GM12864 (cell line): ENCODE measurements at places on chromosomes 4 and X.
A peak's percentile ranks its signal among the peaks of the same experiment; 100 is the strongest.

GRCh38 chr4:100461807-100462605 lies 55.8 kb downstream of the EMCN start:
- DNase-seq = no peak

DNA sequence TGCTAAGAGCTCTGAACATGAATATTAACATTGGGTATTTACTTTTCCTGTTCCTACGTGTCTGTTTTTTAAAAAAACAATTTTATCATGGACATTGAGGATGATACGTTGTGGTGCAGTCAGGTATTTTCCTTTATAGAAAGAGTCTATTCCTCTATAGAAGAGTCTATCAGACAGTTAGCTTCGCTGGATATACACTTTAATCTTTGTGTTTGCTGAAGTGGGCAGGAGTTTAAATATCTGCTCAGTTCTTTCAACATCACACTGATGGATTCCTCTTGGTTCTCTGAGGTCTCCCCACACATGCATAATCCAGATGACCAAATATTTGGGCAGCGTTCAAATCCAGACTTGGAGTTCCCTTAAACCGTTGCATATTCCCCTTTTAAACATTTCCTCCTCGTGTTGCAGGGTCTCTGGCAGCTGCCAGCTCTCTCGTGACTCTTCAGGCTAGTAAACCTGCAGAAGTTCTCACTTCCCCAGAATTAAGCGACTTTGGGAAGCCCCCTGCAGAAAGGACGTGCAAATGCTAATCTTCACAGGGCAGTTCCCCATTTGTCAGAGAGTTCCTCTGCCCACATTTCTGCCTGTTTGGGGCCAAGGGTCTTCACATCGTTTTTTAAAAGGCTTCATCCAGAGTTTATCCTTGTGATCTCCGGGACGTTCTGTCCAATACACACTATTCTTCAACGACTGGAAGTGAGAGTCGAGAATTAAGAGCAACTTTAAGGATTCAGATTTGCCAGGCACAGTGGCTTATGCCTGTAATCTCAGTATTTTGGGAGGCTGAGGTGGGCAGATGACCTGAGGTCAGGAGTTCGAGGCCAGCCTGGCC lies 20.5 kb upstream of the DHRSX start:
- peak; percentile 78 for DNase-seq

GRCh38 chr4:58368221-58368620 lies 1258.0 kb upstream of the IGFBP7 start:
- DNase-seq = no peak

GRCh38 chr4:113145519-113146291 lies 96.3 kb downstream of the ANK2 start:
- no peak for DNase-seq

DNA sequence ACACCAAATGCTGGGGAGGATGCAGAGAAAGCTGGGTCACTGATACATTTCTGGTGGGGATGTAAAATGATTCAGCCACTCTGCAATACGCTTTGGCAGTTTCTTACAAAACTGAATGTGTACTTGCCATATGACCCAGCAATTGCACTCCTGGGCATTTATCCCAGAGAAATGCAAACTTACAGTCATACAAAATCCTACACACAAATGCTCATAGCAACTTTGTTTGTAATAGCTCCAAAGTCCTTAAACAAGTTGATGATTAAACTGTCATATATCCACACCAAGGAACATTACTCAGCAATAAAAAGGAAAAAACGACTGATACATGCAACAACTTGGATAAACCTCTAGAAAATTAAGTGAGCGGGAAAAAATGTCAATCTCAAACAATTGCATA lies 12.3 kb downstream of the MID1 start:
- no peak for DNase-seq

DNA sequence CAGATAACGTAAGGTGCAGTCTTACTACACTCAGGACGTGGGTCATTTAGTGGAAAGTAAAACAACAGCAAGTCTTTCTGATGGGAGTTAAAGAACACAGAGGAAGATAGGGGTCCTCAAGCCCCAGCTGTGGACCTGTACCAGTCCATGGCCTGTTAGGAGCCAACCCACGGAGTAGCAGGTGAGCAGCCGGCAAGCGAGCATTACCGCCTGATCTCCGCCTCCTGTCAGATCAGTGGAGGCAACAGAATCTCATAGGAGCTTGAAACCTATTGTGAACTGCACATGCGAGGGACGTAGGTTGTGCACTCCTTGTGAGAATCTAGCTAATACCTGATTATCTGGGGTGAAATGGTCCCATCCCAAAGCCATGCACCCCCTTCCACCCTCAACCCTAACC lies 1180.8 kb downstream of the FSTL5 start:
- no peak for DNase-seq

DNA sequence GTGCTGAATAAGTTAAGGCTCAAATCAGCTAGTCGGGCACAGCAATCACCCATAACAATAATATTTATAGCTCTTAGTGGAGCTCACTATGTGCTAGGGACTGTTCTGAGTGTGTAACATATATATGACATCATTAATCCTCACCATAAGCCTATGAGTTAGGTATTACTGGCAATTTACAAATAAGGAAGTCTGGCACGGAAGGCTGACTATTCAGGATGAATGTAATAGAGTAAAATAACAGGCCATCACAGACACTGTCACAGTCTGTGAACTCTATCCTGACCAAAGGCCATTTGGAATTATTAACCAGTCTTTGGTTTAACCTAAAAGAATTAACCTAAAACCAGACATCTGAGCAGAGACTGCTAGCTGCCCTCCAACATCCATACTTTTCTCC lies 119.3 kb downstream of the C4orf51 start:
- no peak for DNase-seq

DNA sequence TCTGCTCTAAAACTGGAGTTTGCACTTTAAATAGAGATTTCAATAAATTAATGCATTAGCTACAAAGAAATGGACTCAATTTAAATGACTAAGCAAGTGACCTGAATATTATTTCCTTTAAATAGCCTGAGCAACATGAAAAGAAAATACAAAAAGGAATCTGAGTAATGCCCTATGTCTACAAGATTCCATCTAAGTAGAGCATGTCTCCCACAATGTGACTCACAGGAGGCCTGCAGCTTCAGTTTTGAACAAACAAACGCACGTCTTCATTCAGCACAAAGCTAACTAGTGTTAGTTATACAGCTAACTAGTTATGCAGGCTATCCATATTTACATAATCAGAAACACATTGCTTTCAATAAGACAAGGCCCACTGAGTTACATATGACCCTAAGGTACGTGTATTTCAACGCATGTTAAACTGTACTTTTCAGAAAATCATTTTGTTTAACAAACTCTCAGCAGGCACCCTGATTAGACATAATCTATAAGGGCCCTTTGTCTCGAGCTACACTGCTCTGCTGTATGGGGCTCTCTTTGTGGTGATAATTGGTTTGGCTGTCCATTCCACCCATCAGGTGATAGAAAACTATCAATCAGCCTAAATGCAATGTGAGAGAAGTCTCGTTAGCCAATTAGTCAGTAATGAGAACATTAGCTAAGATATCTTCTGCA lies 116.5 kb downstream of the MAML3 start:
- no peak for DNase-seq

DNA sequence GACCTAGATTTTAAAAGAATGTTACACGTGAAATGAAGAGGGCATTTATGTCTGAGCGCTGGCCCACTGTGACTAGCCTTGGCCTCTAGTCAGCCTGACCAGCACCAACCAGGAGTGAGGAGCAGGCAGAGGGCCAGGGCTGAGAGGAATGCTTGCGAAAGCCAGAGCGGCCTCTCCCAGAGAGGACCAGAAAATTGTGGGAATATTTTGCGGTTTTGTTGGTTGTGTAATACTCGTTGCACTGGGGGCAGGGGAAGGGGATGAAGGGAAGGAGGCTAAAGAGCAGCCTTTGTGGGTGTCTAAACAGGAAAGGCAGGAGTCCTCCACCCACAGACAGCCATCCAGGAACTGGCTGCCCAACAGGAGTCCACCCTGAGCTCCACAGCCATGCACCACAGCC lies 3.8 kb downstream of the GABRE start:
- no peak for DNase-seq

DNA sequence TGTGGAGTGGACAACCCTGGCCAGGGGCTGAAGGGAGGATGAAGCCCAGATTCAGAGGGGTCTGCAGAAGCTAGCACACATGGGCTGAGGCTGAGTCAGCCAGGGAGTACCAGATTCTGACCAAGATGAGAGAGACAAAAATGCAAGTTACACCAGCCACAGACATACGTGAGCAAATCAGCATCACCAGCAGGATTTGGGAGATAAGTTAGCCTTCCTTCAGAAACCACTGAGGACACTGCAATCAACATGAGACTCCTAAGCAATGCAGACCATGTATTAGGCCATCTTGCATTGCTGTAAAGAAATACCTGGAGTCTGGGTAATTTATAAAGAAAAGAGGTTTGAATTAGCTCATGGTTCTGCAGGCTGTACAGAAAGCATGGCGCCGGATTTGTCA lies 57.0 kb upstream of the PAGE5 start:
- DNase-seq = no peak

- DNase-seq = no peak
Observed at GRCh38 chr4:169404960-169405359, 134.2 kb upstream of the SH3RF1 start.

- DNase-seq = no peak
Observed at GRCh38 chr4:123404533-123404932, 7.9 kb downstream of the SPRY1 start.

- no peak for DNase-seq
Observed at GRCh38 chrX:153889123-153889522, 3.1 kb upstream of the L1CAM start.

GRCh38 chr4:71133491-71133890 lies 140.0 kb downstream of the DCK start:
- no peak for DNase-seq

GRCh38 chr4:103074744-103075434 lies 1.7 kb downstream of the SLC9B2 start:
- no peak for DNase-seq

- no peak for DNase-seq
Observed at GRCh38 chrX:74117962-74118902, 185.7 kb upstream of the ZCCHC13 start.

GRCh38 chrX:15815779-15816437 lies 25.6 kb downstream of the ZRSR2 start:
- peak; percentile 21 for DNase-seq

GRCh38 chrX:134249241-134249640 lies 12.3 kb downstream of the CCDC160 start:
- no peak for DNase-seq

GRCh38 chrX:101676571-101676970 lies 16.9 kb upstream of the ARMCX2 start:
- DNase-seq = no peak

- no peak for DNase-seq
Observed at GRCh38 chr4:73187325-73187724, 71.3 kb downstream of the ANKRD17 start.

- no peak for DNase-seq
Observed at GRCh38 chrX:33434256-33435092, 223.1 kb upstream of the DMD start.

DNA sequence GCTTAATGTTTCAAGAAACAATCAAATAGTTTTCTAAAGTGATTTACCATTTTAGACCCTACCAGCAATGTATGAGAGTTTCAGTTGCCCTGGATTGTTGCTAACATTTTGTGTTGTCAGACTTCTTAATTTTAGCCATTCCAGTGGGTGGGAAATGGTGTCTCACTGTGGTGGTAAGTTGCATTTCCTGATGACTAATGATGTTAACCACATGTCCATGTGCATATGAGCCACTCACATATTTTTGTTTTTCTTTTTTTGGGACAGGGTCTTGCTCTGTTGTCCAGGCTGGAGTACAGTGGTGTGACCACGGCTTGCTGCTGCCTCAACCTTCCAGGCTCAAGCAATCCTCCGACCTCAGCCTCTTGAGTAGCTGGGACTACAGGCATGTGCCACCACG lies 48.3 kb downstream of the MED28 start:
- DNase-seq = no peak

- no peak for DNase-seq
Observed at GRCh38 chrX:106621836-106622235, 10.1 kb downstream of the RADX start.

DNA sequence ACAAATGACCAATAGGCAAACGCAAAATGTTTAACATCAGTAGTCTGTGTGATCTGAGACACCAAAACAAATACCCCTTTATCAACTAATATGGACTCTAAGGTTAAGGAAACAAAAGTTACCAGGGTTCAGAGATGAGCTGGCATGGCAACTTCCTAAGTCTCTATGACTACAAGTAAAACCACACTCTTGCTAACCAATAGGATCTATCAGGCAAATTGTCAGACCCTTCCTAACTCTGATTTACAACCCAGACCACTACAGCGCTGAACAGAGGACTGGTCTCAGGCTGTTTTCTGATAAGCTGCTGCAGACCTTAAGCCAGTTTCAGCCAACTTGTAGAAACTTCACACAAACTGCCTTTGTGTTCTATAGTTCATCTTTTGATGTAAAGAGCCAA lies 608.0 kb downstream of the TLL1 start:
- no peak for DNase-seq

DNA sequence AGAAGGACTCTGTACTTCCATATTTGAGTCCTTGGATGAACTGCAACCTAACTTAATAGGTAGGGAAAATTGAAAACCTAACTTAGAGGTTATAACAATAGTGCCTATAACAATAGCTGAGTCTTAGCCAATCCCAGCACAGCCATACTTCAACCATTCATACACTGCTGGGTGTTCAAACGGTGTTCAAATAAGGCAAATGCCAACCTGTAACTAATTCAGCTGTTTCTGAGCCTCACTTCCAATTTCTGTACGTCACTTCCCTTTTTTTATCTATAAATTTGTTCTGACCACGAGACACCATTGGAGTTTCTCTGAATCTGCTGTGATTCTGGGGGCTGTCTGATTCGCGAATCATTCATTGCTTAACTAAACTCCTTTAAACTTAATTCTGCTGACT lies 9.6 kb upstream of the GRSF1 start:
- DNase-seq = no peak

GRCh38 chr4:138522366-138522765 lies 280.2 kb upstream of the SLC7A11 start:
- DNase-seq = no peak

DNA sequence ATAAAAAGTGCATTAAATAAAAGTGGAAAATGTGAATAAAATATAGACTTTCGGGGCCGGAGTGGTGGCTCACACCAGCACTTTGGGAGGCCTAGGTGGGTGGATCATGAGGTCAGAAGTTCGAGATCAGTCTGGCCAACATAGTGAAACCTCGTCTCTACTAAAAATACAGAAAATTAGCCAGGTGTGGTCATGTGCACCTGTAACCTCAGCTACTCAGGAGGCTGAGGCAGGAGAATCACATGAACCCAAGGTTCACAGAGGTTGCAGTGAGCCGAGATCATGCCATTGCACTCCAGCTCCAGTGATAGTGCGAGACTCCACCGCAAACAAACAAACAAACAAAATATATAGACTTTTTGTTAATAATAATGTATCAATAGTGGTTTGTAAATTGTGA lies 293.6 kb upstream of the TRAM1L1 start:
- DNase-seq = no peak

GRCh38 chr4:69984030-69984443 lies 11.7 kb upstream of the STATH start:
- DNase-seq = no peak

DNA sequence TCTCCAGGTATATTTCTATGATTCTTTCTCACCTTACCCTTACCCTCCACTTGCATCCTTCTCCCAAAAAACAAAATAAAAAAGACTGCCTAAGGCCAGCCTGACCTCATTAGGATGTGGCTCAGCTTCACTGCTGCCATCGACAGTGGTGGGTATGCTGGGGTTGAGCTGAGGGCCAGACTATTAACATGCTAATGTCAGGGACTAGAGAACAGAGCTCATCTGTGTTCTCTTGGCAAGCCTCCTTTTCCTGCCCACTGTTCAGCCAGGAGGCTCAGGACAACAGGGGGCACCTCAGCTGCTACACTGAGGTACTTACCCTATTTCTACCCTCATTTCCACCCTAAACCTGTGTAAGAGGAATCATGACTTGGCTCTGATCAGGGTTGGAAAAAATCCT lies 59.3 kb downstream of the MSN start:
- no peak for DNase-seq
